Activated T-helper 9 cell treated with anti-CD3 and anti-CD28 coated beads, Interleukin-2, amount 50 U/mL, for 16 hours (primary cell): ENCODE measurements at places on chromosomes 16 and 17.

GRCh38 chr17:81295676-81296381, 722 bp upstream of the SLC38A10 start:
- peak; percentile 34 for DNase-seq

DNA sequence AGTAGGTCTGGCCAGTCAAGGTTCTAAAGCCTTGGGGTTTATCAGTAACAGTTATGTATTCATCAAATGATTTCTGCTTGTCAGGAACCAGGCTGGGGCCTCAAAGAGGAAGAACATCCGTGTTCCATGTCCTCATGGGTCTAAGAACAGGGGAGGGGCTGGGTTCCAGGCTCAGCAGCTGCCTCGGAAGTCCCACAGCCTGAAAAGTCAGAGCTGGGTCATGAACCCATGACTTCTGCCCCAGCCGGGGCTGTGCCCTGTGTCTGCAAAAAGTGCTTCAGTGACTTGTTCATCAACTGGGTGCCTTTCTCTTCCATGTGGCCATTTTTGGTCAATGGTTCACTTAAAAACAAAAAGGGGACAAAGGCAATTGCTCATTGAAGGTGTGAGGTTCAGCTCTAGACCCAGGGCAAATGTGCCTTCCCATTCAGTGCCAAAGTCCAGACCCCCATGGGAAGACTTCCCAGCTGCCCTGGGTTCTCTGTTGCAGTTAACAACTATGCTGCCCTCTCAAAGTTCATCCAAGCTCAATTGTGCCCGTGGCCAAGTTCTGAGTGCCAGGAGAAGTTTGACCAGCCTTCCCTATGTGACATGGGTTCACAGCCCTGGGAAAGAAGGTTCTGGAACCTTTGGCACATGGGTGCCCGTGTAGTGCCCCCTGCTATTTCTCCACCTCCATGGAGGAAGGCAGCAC, 18.5 kb downstream of the TBKBP1 start:
- no peak for DNase-seq

GRCh38 chr16:12448504-12448903, 355.2 kb downstream of the CPPED1 start:
- DNase-seq: no peak

GRCh38 chr16:3654249-3654991, at the start of gene DNASE1:
DNASE1 (plus strand) TSS chr16:3654691; CDS start chr16:3655374, 683 bp downstream.
- peak; percentile 17 for DNase-seq

DNA sequence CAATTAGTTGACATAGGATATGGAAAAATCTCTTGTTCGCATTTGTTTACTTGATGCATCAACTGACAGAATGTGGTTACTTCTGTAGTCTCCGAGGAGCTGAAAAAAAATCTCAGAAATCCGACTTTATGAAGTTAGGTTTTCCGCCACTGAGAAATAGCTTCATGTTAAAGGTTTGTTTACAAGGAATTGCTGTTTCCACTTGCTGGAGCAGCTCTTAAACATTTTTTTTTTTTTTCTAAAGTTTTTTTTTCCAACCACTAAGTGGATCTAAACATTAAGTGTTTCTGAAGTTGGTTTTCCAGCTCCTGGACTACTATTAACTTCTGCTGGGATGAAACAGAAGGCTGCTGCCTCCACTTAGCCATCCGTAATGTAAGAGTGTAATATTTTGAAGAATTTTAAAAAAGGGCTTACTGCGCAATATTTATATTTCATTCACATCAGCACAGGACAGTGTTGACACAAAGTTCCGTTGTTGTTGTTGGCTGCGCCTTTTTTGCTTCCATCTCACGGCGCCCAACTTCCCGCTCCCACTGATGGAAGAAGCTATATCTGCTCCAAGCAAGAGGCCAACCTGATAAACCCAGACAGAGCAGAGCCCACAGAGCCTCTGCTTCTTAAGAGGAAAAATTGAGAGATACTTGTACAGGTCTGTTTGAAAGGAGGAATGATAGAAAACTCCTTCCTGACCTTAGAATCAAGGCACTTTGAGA, 167.7 kb upstream of the KCNJ16 start:
- DNase-seq: no peak

GRCh38 chr16:83954577-83955016, 1.6 kb downstream of the OSGIN1 start:
- no peak for DNase-seq

- no peak for DNase-seq
Observed at GRCh38 chr17:43216762-43217613, 5.3 kb downstream of the TMEM106A start.

DNA sequence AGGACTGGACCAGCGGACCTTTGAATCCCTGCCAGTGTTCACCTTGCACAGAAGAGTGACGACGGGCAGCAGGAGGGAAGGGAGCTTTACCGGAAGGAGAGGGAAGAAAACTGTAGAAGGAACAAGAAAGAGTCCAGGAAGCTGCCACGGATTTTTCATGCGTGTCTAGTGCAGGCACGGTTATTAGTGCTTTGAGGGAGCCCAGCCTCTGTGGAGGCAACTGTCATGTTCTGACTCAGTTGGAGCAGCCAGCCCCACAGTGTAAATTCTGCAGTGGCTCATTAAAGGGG, 6.5 kb upstream of the HOXB13 start:
- DNase-seq: no peak
